Stimulated activated CD4-positive, alpha-beta T cell treated with anti-CD3 and anti-CD28 coated beads, Interleukin-1b, Interleukin-23, amount 100 ng/mL, for 1 hour (primary cell): ENCODE measurements at places on chromosomes 16 and 17.

- no peak for DNase-seq
These were observed 19.5 kb downstream of the MARVELD3 start for GRCh38 chr16:71645450-71645849.

- DNase-seq: no peak
These were observed 258.0 kb upstream of the MYOCD start for GRCh38 chr17:12407495-12408252.

DNA sequence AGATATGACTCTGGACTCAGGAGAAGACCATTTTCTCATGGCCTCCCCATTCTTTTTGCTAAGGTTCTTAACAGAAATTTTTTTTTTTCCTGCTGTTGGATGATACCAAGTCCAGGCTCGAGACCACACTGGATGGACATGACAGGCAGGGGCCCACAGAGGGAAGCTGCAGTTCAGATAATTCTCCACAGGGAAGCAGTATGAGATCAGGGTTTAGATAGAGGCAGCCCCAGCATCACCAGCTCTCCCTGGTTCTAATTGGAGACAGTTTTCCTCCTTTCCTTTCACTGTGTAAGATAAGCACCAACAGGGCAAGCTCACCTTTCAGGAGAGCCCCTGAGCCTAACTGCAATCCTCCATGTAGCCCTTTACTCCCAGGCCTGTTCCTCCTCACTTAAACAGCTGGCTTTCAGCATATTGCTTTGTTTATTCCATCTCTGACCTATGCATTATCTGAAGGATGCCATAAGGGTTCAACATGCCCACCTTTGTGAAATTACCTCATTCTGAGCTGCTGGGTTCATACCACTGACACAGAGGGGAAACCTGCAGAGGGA lies 108.1 kb downstream of the SNX11 start:
- DNase-seq: no peak

- no peak for DNase-seq
These were observed 21.5 kb upstream of the OR1F1 start for GRCh38 chr16:3166505-3166886.

GRCh38 chr17:39640591-39641031 lies 3.7 kb downstream of the STARD3 start:
- no peak for DNase-seq

- DNase-seq: no peak
These were observed 315.6 kb downstream of the SNX29 start for GRCh38 chr16:12291989-12292759.

GRCh38 chr17:41692722-41693521 lies 4.2 kb downstream of the EIF1 start:
- no peak for DNase-seq

GRCh38 chr17:5139458-5139732 lies 23.6 kb downstream of the USP6 start:
- DNase-seq: no peak

- DNase-seq: no peak
These were observed 11.2 kb downstream of the BCL7C start for GRCh38 chr16:30882429-30883310.

DNA sequence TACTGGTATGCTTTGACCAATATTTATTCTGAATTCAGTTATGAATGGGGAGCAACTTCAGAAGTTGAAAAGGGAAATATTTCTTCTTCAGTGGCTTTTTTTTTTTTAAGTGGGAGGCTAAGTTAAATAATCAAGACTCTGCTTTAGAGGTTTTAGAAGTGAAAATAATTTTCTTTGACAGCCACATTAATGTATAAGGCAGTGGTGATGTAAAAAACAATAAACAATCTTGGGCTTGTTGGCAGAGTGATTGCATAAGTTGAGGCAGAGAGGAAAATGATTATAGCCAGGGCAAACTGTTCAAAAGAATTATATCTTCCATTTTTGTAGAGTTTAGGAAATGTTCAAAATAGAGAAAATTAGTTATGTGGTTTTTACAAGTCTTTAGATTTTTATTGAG lies 5.4 kb upstream of the KRT12 start:
- DNase-seq: no peak

DNA sequence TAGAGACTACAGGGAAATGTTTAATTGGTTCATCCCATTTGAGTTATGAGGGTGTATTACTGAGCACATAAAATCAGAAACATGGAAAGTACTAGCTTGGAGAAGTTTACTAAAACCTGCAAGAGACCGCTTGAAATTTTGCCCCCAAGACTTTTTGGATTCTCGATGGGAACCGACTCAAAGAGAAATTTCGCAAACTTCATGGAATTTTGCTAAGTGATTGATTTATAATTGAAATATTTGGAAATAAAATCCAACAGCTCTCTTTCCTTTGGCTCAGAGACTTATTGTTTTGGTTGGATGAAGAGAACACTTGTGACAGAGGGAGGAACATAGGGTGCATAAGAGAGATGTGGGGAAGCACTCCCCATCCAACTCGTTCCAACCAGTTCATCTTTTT lies 574.4 kb downstream of the WWOX start:
- no peak for DNase-seq

GRCh38 chr17:43897831-43898230 lies 9.5 kb downstream of the MPP2 start:
- no peak for DNase-seq

- DNase-seq: no peak
These were observed 23.6 kb downstream of the SCPEP1 start for GRCh38 chr17:57001541-57001940.

GRCh38 chr17:43760254-43760852 lies 1.8 kb upstream of the SOST start:
- DNase-seq: peak; percentile 70

- DNase-seq: no peak
These were observed 34.7 kb downstream of the YPEL2 start for GRCh38 chr17:59366040-59366757.

DNA sequence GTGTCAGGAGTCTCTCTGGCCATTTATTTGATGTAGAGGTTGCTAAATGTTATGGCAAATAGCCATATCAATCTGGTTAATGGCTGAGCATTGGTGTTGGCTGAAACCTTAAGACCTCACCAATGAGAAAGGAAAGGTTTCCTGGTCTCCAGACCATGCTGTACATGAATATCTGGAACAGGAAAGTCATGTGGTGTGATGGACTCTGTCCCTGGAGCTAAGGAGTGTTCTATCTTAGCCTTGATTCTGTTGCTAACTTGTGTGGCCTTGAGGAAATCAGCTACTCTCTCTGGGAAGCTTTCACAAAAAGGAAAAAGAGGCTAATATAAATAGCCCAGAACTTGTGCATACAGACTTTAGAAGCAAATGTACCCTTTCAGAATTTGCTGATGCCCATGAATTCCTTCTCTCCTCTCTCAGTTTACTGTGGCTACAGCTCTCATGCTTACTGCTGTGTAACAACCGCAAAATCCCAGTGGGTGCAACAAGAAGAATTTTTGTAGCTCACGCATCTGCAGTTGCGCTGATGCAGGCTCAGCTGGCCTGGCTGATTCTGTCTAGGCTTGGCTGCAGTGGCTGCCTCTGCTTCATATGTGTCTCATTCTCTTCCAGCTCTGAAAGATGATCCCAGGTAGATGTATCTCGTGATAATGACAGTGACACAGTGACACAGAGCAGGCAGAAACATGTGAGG lies 287.5 kb downstream of the NPIPA8 start:
- DNase-seq: no peak

- DNase-seq: no peak
These were observed 1.4 kb downstream of the GPS1 start for GRCh38 chr17:82053130-82053529.

DNA sequence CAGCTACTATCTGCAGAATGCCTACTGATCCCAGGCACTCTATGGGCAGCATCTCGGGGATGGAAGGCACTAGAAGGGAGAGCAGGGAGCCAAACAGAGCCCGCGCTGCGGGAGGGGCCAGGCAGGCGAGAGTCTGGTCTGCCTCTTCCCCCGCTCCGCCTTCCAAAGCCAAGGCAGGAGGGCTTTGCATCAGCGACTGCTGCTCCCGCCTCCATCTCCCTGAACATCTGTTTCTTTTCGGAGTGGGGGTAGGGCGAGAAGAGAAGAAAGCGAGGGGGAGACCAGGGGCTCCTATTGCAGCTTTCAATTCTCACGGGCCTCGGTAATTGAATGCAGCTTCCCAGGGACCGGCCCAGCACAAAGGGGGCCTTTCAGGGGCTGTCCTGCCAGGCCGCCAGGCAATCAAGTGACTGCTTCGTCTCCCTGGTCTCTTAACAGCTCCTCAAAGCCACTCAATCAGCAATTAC lies 31.4 kb upstream of the CDC42EP4 start:
- DNase-seq: no peak

- DNase-seq: no peak
These were observed 311.3 kb downstream of the CDH13 start for GRCh38 chr16:82937926-82938520.

- DNase-seq: no peak
These were observed 43.6 kb upstream of the USP7 start for GRCh38 chr16:9007177-9007794.

- no peak for DNase-seq
These were observed 23.7 kb downstream of the NUDT7 start for GRCh38 chr16:77745972-77746371.

GRCh38 chr17:901191-901950 lies 78.2 kb downstream of the NXN start:
- no peak for DNase-seq

DNA sequence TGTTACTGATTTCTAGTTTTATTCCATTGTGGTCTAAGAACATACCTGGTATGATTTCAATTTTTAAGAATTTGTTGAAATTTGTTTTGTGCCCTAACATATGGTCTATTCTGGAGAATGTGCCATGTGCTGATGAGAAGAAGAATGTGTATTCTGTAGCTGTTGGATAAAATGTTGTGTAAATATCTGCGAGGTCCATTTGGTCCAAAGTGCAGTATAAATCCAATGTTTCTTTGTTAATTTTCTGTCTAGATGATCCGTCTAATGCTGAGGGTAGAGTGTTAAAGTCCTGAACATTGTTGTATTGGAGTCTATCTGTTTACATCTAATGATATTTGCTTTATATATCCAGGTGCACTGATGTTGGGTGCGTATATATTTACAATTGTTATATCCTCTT lies 9.9 kb downstream of the ACSM3 start:
- DNase-seq: no peak

GRCh38 chr17:79776376-79777119 lies 1.4 kb upstream of the CBX2 start:
- DNase-seq: no peak

DNA sequence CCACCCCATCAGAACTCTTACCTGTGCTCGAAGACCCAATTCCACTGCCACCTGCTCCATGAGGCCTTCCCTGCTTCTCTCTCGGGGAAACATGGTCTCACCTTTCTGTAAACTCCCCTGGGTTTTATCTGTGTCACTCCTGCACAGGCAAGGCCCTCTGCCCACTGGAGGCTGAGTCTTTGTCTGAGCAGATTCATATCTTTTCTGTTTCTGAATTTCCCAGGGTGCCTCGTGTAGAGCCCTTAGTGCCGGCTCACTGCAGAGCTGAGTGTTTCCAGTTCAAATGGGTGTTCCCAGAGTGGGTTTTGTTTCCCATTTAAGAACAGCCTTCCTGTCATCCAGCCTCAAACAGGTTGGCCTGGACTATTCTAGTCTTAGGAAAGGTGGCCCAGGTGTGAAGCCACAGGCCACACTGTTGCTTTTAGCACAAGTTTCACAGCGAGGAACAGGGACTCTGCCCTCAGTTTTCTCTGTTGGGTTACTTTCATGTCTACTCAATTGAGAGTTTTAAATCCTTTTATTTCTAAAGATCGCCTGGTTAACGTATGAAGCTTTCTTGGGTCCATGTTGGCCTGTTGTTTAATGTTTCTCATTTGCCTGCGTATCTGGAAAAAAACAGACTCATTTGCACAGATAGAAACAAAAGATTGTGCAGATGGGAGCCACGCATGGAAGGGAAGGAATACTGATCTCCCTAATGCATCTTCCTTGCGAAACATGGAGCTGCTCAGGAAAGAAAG lies 228.7 kb downstream of the MSI2 start:
- no peak for DNase-seq

DNA sequence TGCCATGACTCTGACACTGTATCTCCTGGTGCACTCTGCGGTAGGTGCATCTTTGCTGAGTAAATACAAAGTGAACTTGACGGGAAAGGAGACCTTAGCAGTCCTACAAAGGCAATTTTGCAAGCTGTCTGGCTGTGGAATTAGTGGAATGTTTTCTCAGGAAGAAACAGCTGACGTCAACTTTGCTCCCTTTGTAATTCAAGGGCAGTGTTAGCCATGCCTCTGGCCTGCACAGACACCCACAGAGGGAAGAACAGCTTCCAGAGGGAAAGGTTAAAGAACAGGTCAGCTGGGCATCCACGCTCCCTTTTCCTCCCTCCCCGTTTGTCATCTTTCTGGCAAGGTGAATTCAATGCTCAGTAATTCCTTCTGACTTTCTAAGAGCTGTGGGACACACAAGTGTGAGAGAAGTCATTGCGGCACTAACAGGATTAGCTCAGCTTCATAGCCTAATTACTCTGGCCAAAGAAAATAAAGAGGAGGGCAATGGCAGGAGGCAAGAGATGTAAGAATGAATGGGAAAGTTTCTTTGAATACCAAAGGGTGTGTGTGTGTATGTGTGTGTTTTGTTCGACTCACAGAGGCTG lies 476.9 kb upstream of the GOT2 start:
- no peak for DNase-seq

GRCh38 chr17:74748279-74748528 lies 224 bp upstream of the NHERF1 start:
- no peak for DNase-seq

DNA sequence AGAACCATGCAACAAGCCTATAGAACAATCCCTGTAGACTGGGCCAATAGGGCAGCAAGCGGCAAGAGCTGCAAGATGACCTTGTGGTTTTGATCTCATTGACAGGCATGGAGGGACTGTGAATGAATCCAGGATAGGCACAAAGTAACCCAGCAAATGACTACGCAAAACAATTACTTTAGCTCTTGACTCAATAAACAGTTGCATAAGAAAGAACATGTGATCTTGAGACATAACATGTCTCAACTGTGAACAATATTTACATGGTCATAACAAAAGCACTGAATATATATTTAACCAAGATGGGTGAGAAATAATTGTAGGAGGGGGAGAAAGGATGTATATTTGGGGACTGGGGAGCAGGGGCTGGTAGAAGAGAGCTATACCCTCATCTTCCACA lies 313.7 kb upstream of the CDH5 start:
- DNase-seq: no peak

- DNase-seq: no peak
These were observed 153.2 kb downstream of the KATNIP start for GRCh38 chr16:27703121-27703520.

GRCh38 chr16:84603140-84603816 lies 14.6 kb downstream of the COTL1 start:
- no peak for DNase-seq

DNA sequence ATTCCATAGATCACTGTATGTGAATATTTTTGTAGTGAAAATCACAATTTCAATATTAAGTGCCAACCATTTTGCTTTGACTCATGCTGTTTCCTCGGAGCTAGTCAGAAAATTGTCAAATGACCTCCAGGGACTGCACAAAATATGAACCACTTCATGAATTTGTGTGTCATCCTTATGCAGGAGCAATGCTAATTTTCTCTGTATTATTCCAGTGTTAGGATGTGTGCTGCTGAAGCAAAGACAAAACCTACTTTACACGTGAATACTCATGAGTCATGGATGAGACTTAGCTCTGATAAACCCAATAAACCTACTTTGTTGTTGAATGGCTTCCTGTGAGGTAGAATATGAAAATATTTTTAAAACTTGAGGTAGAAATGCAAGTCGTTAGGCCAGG lies 65.2 kb downstream of the SHCBP1 start:
- no peak for DNase-seq
